ENCODE measurements at places on chromosomes 4 and X. TPM values are rescaled to one million over a fixed set of nuclear protein-coding genes. Genes with fewer than 3 reads are reported as not detected.

BEX1 gene
- total RNA-seq: 1.1 TPM

CD40LG gene
- not detected for total RNA-seq

PITX2 gene
- not detected for total RNA-seq

NDP gene
- not detected for total RNA-seq

CITED1 gene
- 4.1 TPM for total RNA-seq

OTUD5 gene
- total RNA-seq: 40.0 TPM

NXF2 gene
- total RNA-seq: not detected

SHISA3 gene
- 0.48 TPM for total RNA-seq

WDR17 gene
- 1.4 TPM for total RNA-seq

POU4F2 gene
- total RNA-seq: not detected

GPC3 gene
- total RNA-seq: 58.6 TPM

VCX gene
- total RNA-seq: not detected

REST gene
- 32.1 TPM for total RNA-seq

TAB3 gene
- 18.5 TPM for total RNA-seq

EPHA5 gene
- not detected for total RNA-seq

PSAPL1 gene
- not detected for total RNA-seq

XK gene
- total RNA-seq: 0.13 TPM

GRPR gene
- not detected for total RNA-seq

FAM184B gene
- total RNA-seq: not detected

SHROOM2 gene
- 0.58 TPM for total RNA-seq

Data from mesenteric fat pad (tissue), 1 donor.